Skeletal muscle cell (primary cell): ENCODE measurements at places on chromosomes 2 and 18.

DNA sequence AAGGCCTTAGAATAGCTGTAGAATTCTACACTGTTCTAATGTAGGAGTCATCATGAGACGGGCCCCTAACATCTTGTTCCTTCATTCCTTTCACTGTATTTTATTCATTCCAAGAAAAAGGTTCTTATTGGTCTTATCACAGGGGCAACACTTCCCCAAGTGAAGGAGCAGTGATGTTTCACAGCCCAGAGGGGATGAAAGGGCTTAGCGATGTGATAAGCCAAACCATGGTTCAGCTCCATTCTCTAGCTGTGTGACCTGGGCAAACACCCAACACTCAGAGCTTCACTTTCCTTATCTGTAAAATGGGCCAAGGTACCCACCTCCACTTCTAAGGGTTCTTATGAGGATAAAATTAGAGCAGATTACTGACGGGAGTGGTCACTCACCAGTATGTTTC is 25.4 kb upstream of the HS6ST1 start:
- DNase-seq: no peak

DNA sequence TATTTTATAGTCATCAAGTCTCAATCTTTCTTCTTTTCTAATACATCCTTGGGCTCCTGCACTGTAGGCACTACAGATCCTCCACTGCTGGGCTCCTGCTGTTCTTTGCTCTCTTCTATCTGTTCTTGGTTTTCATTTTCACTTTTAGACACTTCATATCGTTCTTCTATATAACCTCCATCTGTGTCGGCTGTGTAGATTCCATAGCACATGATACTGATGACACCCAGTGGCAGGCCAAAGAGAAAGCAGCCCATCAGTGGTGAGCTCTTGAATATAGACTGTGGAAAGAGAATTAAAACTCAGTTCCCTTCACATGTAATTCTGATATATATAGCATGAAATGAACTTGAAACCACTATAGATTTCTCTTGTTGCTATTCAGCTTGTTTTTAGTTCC is 38.0 kb downstream of the TMX3 start:
- no peak for DNase-seq

- no peak for DNase-seq
Measured at GRCh38 chr2:191347881-191348280, 102.7 kb downstream of the MYO1B start.

GRCh38 chr2:59389240-59389639 is 1148.1 kb upstream of the FANCL start:
- no peak for DNase-seq

DNA sequence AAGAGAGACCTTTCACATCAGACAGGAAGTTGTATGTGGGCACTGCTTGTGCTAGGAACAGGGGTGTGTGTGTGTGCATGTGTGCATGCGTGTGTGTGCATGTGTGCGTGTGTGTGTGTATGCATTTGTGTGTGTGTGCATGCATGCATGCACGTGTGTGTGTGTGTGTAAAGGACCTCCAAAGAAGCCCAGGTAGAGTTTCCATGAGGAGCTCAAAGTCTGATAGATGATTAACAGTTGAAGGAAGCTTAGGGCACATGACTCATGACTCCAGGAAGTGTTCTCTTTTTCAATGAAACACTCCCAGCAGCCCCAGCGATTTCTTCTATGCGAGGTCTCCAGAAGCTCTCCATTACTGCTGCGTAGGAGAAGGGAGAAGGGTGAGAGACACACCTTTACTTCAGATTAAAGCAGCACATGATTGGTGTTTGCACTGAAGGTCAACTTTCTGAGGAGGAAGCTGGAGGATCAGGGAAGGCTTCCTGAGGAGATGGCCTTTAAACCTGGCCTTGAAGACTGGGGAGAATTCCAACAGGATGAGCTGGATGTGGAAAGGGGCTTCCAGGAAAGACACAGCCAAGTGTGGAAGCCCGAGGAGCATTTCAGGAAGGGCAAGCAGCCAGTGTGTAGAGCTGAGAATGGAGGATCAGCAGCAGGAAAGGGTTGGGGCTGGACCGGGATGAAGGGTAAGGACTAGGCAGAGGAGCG is 77.7 kb downstream of the SMAD4 start:
- DNase-seq: no peak

DNA sequence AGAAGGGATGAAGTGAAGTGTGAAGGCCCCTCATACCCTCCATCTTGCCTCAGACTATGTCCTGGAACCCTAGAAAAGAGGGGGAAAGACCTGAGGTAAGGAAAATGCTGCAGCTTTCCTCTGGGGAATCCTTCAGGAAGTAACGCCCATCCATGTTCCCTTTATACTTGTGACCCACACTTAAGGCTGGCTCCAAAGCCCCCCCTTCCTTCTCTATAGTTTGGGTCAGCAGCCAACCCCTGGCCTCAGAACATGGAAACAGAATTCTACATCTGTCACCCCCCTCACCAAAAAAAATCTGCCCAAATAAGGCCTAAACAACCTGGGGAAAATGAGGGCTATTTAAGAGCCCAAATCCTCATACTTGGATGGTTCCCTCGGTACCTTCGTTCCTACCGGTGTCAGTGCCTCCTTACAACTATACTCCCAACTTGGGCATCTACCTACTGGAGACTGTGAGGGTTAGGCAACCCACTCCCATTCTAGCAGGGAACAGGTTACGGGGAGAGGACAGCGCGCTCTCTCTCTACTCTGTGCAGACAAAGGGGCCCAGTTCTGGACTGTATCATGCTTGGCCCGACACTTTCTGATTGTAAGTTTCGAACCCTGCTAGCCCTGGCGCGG is 689 bp downstream of the OST4 start:
- no peak for DNase-seq

GRCh38 chr2:54964271-54964670 is 86.0 kb downstream of the RTN4 start:
- no peak for DNase-seq

- DNase-seq: no peak
Measured at GRCh38 chr2:124024561-124025170, 421 bp upstream of the CNTNAP5 start.

DNA sequence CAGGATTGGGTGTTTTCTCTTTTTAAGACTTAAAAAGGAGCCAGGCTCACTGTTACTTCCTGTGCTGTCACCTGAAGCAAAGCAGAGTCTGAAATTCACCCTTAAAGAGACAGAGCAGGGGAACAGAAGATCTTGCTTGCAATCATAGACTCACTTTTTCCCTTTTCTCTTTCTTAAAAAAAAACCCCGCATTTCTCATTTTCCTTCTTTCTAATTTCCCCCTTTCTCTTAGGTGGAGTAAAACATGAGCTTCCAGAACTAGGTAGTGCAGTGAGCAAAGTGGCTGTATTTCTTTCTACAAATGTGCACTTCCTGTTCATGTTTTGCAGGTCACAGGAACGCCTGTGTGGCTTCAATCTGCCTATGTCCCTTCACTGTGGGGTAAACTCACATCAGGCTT is 381.2 kb downstream of the LPIN1 start:
- DNase-seq: no peak

DNA sequence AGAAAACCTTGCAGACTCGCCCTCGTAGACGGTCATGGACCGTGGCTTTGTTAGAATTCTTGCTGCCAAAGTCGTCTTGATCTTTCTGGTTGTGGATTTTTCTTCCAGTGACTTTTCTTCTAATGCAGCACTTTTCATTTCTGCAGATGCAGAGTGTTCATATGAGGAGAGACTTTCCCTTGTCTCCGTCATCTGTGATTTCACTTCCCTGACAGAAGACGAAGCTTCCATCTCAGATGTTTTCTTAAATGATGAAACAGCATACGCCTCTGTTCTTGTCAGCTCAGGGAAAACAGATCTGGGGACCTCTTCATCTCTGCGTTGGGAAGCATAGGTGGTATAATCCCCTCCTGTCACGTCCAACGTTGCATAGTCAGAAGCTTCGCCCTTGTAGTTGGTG is 50.9 kb downstream of the PLEKHA3 start:
- no peak for DNase-seq

DNA sequence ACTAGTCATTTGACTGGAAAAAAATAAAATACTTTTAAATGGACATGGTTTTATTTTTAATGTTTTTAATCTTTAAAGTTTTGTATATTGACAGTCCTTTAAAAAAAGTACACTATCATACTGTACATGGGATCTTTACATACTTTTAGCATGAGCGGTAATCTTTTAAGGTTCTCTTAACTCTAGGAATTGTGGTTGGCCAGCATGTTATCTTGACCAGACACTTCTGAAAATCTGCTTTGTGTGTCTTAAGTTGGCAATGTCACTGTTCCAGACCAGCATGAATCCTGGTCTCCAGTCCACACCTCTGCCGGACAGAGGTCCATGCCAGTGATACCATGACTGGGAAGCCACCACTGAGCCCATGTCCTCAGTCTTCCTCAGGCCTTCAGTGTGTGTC is 17.7 kb downstream of the ITGB1BP1 start:
- DNase-seq: no peak

DNA sequence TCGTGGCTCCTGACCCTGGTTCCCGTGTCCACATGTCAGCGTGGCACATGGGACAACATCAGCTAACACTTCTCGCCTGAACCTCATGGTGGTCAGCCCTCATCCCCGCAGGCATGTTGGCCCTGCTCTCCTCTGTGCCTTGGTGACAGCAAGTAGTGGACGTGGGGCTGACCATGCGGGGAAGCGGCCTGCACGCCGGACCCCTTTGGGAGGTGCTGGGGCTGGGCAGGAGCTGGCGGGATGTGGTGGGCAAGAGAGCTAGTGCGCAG is 249.5 kb downstream of the TWIST2 start:
- DNase-seq: no peak

GRCh38 chr2:20456636-20457426 is 10.0 kb downstream of the RHOB start:
- no peak for DNase-seq

DNA sequence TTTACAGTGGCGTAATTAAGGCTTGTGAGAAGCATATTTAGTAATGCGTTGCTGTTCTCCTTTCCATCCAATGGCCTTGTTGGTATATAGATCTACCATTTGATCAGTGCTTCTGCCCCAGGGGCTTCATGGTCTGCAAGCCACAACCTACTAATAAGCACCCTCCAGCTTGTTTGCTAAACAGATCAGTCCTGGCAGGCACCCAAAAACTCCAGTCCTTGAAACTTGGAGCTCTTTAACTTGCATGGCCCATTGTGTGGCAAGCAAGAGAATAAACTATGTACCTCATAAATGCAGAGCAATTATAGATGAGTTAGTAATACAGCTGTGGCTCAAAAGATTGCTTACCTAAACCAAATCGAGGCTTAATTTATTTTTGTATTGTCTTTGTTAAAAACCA is 158.5 kb downstream of the FTCDNL1 start:
- DNase-seq: no peak
